Heart left ventricle (tissue), 16 donors: ENCODE measurements at places on chromosomes 11 and 22. TPM values are rescaled to one million over a fixed set of nuclear protein-coding genes. Genes with fewer than 3 reads are reported as not detected.

- H3K27me3 ChIP-seq: no peaks in the 10 kb centered on the region
- peak overlapping the region; percentile 45 for H3K4me3 ChIP-seq
- peaks cover 8% of the 10 kb centered on the region for H3K4me1 ChIP-seq
Observed at GRCh38 chr11:47355283-47356128, 3.0 kb upstream of the MYBPC3 start.

DNA sequence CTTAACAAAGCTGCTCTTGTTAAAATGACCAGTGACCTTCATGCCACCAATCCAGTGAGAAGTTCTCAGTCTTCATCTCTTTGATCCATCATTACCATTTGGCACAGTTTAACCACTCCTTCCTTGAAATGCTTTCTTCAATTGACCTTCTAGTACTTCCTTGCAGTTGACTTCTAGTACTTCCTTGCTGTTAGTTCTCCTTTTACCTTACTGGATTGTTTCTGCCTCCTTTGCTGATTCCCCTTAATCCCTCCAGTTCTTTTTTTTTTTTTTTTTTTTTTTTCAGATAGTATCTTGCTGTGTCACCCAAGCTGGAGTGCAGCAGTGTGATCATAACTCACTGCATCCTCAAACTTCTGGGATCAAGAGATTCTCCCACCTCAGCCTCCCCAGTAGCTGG is 66.0 kb upstream of the HORMAD2 start:
- no peaks in the 10 kb centered on the region for H3K36me3 ChIP-seq
- H3K4me1 ChIP-seq: no peaks in the 10 kb centered on the region
- H3K27ac ChIP-seq: no peak overlapping the region
- DNase-seq: no peak
- no peak overlapping the region for H3K4me3 ChIP-seq

- no peaks in the 10 kb centered on the region for H3K4me1 ChIP-seq
- H3K36me3 ChIP-seq: no peaks in the 10 kb centered on the region
- H3K27ac ChIP-seq: no peak overlapping the region
- DNase-seq: no peak
- no peaks in the 10 kb centered on the region for H3K27me3 ChIP-seq
- no peak overlapping the region for H3K4me3 ChIP-seq
Observed at GRCh38 chr11:77407613-77408012, 66.3 kb downstream of the PAK1 start.

C1QTNF4 gene
- total RNA-seq: 1.5 TPM

CDC45 gene
- total RNA-seq: not detected
